Transverse colon (tissue), 4 donors: ENCODE measurements at places on chromosomes 2 and 18.

DNA sequence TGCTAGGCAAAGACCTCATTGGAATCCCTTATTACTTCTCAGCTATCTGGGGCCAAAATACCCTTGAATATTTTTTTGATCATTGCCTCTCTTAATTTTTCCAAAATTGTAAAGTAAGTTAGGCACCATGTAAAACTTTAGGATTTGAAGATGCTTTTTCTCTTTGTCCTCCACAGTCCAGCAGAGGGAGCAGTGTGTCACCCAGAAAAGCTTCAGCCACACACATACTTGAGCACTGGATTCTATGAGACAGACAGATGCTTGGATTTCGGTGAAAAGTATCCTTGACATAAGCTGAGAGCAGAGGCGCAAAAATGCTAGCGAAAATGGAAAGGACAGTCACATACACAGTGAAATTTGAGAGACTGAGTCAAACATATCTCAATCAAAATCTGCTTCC lies 74.7 kb upstream of the KCNJ3 start:
- peak; percentile 20 for DNase-seq

DNA sequence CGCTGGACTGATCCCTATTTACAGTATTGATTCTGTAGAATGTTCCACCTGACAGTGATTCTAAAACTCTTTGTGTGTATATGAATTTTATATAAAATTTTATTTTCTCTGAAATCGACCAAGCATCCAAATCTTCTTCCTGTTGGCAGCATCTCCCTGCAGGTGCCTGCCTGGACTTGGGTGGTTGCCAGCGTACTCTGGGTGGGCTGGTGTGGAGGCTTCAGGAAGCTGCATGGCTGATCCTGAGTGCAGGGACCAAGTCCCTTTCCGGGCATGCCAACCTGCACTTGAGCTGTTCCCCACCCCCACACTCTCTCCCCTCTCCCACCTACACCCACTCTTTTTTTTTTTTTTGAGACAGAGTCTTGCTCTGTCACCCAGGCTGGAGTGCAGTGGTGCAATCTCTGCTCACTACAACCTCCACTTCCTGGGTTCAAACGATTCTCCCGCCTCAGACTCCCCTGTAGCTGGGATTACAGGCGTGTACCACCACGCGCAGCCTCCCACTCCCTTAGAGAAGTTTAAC lies 53.2 kb upstream of the ALKAL2 start:
- no peak for DNase-seq

DNA sequence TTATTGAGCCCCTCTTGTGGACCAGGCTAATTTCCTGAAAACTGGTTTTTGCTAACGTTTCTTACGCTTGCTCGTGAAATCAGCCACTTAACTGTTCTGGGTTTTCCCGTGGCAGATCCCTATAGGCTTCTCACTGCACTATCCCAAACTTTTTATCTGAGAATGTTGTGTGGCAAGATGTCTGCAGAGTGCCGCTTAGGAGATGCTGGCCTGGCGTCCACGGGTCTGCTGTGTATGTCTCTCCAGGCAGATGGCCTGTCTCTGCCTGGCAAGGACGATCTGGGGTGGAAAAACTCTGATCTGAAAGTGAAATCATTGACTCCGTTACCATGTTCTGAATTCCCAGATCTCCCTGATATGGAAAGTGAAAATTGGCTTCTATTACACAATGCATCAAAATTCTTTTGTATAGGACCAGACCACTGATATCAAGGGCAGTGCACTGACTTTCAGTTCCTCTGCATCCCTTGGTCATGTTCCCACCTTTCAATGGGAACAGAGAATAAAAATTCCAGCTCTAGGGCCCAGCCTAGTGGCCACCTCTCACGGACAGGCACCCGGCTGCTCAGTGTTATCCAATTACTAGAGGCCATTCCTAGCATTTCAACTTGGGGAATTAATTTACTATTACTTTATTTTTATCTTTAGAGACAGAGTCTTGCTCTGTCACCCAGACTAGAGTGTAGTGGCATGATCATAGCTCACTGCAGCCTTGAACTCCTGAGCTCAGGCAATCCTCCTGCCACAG lies 154.6 kb downstream of the ACOXL start:
- DNase-seq = no peak

DNA sequence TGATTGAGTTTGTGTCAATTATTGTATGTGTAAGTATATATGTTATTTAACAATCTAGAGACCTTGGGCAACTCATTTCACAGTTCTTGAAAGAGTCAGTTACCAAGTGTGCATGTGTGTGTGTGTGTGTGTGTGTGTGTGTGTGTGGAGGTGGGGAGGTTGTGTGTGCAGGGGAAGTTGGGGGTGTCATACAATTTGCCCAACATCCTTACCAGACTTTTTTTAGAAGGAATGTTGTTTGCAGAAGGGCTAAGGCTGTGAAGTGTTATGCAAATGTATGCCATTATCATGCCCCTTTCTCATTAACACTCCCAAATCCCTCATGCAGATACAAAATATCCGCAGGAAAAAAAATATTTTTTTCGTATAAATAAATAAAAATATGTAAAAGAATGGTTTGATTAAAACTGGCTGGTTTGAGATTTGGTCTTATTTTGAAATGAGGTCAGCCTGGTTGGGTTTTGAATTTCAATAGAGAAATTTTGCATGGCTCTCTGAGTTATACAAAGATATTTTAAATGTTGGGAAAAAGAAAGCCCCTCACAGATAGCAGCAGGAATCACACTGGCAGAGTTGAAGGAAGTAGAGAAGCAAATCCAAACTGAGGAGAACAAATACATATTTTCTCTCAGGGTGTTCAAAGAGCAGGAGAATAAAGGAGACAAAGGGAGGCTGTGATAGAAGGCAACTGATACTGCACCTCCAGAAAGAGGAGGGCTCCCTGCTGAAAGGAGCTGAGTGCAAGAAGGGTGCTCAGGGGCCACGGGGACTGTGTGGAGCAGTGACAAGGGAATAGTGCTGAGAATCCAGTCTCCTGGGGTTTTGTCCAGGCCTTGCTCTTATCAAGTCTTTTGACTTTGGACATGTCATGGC lies 1365.5 kb upstream of the CELF4 start:
- no peak for DNase-seq

DNA sequence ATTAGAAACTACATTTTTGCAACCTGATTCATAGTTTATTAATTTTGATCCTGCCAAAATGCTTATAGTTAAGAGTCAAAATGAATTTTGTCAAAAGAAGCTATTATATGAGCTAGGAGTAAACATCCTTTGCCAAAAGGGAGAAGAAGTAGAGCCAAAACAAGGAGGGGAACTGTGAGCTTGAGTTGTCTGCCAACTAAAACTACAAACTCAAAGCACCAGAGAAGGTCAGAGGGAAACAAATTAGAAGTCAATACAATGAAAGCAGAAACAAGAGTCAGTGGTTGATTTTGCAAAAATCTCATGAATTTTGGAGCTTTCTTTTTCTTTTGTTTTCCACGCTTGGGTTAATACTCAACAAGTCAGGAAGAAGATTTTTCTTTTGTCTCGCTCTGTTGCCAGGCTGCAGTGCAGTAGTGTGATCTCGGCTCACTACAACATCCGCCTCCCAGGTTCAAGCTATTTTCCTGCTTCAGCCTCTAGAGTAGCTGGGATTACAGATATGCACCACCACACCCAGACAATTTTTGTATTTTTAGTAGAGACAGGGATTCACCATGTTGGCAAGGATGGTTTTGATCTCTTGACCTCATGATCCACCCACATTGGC lies 508.5 kb downstream of the RIT2 start:
- DNase-seq = no peak
